ENCODE measurements at places on chromosomes 5 and 9.
A peak's percentile ranks its signal among the peaks of the same experiment; 100 is the strongest.

DNA sequence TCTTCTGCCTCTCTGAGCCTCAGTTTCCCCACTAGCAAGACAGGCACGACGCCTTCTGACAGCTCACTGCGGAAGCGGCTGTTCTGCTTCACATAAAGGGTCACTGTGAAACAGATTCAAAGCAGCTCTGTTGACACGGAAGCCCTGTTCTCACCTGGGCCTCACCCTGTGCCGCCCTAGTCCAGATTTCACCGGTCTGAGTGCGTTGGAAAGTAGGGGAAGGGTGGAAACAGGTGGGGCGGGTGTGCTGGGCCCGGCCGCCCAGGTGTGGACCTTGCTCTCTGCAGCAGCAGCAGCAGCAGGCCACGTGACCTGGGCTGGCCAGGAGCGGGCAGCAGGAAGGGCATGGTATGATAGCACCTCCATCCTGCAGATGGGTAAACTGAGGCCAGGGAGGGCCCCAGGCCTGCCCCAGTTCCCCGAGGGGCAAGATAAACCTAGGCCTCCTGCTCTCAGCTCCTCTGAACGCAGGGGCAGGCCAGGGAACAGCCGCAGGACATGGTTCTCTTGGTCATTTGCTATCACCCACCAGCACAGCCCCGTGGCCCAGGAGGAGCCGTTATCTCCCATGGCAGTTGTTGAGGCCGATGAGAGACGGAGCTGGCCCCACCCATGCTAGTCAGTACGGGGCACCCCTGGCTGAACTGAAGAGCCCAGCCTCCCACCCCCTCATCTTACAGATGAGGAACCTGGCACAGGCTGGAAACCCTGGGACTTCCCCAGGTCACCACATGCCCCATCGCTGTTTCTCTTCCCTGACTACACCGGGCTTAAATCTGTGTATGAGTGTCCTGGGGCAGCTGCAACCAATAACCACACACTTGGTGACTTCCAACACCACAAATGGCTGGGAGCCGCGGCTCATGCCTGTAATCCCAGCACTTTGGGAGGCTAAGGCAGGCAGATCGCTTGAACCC, 12.1 kb downstream of the PTGES2 start:
- no peaks in the 10 kb centered on the region for H3K36me3 ChIP-seq
- H3K27ac ChIP-seq: peak overlapping the region; percentile 100
- DNase-seq: peak; percentile 99
- H3K4me3 ChIP-seq: peak overlapping the region; percentile 32

DNA sequence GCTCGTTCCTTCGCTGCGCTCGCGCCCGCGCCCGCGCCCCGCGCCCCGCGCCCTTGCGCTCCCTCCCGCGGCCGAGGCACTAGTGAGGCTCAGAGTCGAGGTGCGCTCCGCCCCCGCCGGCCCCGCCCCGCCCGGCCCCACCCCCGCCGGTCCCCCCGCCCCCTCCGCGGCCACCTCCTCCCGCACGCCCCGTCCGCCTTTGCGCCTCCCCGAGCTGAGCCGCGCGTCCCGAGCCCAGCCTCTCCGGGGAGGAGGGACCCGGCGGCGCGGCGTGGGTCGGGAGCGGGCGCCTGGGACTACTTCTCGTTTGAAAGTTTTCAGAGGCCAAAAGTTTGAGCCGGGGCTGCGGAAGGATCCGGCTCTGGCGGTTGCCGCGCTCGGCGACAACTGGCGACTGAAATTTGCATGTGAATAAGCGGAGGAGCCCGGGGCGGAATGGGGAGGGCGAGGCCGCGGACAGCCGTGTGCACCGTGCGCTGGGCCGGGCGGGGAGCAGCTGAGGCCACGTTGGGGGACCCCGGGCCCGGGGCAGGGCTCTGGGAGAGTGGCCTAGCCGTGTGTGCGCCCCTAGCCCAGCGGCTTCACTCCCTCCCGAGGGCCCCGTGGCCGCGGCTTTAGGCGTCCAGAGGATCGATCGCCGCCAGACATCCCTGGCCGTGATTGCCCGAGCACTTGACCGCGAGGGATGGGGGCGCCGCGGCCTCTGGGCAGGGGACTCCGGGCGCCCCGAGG, at the start of gene NOTCH1:
NOTCH1 (minus strand) TSS at position 84 of the 732 bp plus-strand sequence. CDS start 262 bp downstream, outside the sequence.
- peaks cover 44% of the 10 kb centered on the region for H3K4me1 ChIP-seq
- peak within 1 kb of the TSS; percentile 86 for H3K27ac ChIP-seq
- DNase-seq: peak; percentile 91
- peak within 1 kb of the TSS; percentile 84 for H3K4me3 ChIP-seq
- peaks cover 11% of the 10 kb centered on the region for H3K27me3 ChIP-seq
- peaks cover 30% of the 10 kb centered on the region for H3K36me3 ChIP-seq

DNA sequence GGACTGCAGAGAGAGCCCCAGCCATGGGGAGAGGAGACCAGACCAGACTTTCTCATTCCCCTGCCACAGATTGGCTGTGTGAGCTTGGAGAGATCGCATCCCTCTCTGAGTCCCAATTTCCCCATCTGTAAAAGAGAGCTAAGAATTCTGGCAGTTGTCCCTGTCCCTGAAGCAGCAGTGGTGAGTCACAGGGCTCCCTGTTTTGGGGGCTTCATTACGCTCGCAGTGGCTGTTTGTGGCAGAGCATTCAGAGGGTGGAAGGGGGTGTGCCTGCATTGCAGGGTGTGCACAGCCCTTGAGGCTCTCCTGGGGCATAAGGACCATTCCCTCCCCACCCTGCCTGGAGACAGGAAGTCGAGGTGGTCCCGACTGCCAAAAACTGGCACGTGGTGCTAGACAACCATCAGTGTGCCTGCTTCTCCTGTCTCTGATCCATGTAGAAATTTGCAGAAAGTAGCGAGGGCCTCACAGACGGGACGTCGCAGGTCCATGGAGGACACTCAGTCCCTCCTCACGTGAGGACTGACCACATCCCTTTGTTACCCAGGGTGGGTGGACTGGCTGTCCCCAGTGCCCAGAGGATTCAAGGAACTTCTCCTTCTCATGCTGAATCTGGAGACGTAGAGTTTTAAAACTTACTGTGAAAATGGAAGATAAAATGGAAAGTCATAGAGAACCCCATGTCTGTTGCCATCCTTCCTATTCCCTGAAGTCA, 35.3 kb downstream of the HRH2 start:
- no peaks in the 10 kb centered on the region for H3K27me3 ChIP-seq
- H3K4me1 ChIP-seq: peaks cover 2% of the 10 kb centered on the region
- H3K27ac ChIP-seq: no peak overlapping the region
- no peaks in the 10 kb centered on the region for H3K36me3 ChIP-seq
- H3K4me3 ChIP-seq: no peak overlapping the region
- DNase-seq: no peak

DNA sequence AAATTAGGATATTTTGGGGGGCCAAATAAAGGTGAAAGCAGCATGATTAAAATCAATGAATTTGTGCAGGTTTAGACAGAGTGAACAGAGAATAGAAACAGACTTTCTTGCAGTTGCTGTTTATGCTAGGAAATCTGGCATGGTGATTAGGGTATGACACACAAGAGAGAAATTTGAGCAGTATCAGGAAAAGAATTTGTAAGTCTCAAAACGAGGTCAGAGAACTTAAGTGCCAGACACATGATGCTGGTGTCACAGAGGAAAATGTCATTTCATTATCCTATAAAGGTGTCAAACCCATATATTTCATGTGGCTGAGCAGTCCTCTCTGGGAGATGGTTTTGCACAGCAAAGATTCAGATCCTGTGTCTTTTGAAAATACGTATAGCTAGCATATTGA, 15.7 kb downstream of the LVRN start:
- no peak overlapping the region for H3K4me3 ChIP-seq
- no peak for DNase-seq
- H3K27me3 ChIP-seq: no peaks in the 10 kb centered on the region
- H3K4me1 ChIP-seq: no peaks in the 10 kb centered on the region

- no peak overlapping the region for H3K27ac ChIP-seq
- no peak for DNase-seq
- no peaks in the 10 kb centered on the region for H3K36me3 ChIP-seq
- no peaks in the 10 kb centered on the region for H3K4me1 ChIP-seq
- no peak overlapping the region for H3K4me3 ChIP-seq
These were observed 262.7 kb upstream of the KCNN2 start for GRCh38 chr5:114099161-114099560.

- H3K4me3 ChIP-seq: no peak overlapping the region
- no peak for DNase-seq
- no peak overlapping the region for H3K27ac ChIP-seq
- H3K4me1 ChIP-seq: no peaks in the 10 kb centered on the region
These were observed 95.8 kb downstream of the PLCXD3 start for GRCh38 chr5:41414598-41414997.

GRCh38 chr5:137090721-137091120, 408.4 kb downstream of the SPOCK1 start:
- no peak for DNase-seq
- H3K36me3 ChIP-seq: no peaks in the 10 kb centered on the region
- H3K27ac ChIP-seq: no peak overlapping the region
- no peaks in the 10 kb centered on the region for H3K4me1 ChIP-seq

DNA sequence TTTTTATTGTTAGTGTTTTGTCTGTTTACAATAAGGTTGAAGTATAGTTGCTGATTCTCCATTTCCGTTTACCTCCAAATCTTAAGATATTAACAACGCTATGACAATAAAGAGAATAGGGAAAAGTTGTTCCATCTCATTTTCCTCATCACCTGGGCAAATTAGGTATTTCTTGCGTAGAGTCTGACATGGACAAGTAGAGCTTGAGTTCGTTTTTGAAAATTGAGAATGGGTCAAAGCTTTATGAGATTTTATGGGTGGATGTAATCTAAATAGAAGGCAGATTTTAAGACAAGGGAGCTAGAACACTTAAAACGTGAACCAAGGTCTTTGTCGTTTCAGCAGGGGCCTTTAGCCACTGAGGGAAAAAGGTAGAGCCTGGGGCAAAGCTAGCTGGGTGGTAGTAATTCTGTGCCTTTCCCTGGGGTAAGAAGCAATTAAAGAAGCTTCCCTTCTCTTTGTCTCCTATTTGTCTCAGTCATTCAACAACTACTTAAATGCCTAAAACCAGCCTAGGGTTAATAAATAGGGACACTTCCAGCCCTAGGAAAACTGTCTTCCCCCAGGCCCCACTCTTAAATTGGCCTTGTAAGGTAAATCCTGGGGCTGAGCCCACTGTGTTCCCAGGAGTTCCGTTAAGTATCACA, 551 bp upstream of the CAAP1 start:
- no peaks in the 10 kb centered on the region for H3K36me3 ChIP-seq
- no peaks in the 10 kb centered on the region for H3K27me3 ChIP-seq
- peak overlapping the region; percentile 95 for H3K27ac ChIP-seq
- no peaks in the 10 kb centered on the region for H3K4me1 ChIP-seq

DNA sequence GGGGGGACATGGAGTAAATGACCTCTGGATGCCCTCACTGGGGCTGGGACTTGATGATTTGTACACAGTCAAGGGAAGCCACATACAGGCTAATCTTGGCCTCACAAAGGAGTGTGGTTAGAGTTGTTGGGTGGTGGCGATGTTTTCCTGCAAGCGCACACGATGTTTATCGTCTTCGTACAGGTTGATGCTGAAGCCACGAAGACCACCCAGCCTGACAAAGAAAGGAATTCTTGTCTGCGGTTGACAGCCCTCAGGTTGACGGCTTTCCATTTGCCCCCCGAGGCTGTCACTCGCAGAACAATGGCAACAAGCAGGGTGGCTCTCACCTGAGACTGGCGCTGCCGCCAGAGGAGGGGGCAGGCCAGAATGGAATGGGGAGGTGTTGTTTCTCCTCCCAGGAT, 14.1 kb upstream of the XPA start:
- H3K27me3 ChIP-seq: peaks cover 6% of the 10 kb centered on the region
- no peak overlapping the region for H3K4me3 ChIP-seq
- no peak overlapping the region for H3K27ac ChIP-seq
- H3K36me3 ChIP-seq: no peaks in the 10 kb centered on the region

- H3K4me3 ChIP-seq: no peak overlapping the region
- H3K27ac ChIP-seq: no peak overlapping the region
- DNase-seq: no peak
- H3K4me1 ChIP-seq: no peaks in the 10 kb centered on the region
- peaks cover 3% of the 10 kb centered on the region for H3K27me3 ChIP-seq
These were observed 166.3 kb upstream of the KIF2A start for GRCh38 chr5:62139741-62140140.

DNA sequence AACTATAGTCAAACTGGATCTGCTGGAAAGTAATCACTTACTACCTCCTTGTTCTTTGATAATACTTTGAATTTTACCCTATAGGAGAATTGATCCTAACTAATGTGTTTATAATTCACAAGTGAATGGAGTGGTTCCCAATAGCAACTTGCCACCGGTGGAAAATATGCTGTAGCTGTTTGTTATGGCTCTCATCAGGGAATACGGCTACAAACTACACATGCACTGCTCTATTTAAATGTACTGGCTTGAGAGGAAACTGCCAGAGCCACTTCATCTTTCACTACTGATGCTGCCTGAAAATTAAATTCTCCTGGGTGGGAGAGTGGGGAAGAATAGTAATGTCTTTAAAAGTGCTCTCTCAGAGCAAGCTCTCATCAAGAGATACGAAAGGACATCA, 448.5 kb upstream of the GRAMD2B start:
- no peaks in the 10 kb centered on the region for H3K27me3 ChIP-seq
- H3K4me1 ChIP-seq: no peaks in the 10 kb centered on the region
- no peak overlapping the region for H3K27ac ChIP-seq

All from small intestine (tissue), 16 donors.